Stimulated activated naive CD4-positive, alpha-beta T cell (primary cell): ENCODE measurements at places on chromosomes 11 and 22.

- no peak for DNase-seq
Measured at GRCh38 chr22:17746916-17747315, 27.4 kb downstream of the BID start.

- no peak for DNase-seq
Measured at GRCh38 chr22:19765477-19766239, 5.1 kb downstream of the TBX1 start.

DNA sequence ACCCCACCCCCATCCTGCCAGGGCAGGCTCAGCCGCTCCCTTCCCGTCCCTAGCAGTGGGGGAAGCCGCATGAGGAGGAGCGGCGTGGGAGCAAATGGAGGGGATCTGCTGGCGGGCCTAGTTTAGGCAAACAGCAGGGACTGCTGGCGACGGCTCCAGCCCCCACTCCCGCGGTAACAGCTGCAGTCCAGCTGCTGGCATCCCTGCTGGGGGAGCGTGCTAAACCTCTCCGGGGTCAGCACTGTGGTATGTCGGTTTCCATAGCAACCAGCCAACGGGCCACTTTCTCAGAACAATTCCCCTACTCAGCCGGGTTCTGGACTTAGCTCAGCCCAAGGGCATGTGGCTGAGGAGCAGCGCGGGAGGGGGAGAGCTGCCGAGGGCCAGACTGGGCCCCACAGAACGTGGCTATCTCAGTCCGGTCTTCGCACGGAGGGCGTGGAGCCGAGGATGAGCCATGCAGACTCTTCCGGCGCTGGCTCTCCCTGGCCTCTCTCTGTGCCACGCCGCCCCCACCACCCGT is 98.8 kb downstream of the PKNOX2 start:
- no peak for DNase-seq

DNA sequence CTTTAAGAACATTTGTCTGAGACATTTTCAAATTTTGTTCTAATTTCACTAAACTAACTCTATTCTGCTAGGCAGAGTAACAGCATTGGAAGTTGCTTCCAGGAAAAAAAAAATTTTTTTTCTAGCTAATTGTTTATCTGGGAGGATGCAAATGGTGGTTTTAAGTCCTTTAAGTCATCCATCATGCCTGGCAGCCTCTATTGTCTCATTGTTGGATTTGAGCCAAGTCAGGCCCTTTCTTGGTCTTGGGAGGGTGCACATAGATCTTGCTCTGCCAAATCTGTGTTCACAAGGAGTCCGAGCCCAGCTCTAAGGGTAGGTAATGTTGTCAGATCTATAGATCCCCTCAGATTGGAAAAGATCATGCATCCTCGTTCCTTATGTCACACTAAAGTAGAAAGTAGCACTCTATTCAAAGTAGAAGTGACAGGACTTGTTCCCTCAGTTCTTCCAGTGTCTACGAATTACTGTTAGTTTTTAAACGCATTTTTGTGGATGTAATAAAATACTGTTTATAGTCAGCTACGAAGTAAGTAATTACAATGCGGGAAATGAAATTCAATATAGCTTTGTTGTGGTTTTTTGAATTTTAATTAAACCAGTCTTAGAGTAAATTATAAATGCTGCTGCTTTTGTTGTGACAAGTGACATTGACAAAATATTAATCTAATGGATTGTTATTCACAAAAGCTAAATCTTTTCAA is 166.0 kb upstream of the RASSF10 start:
- no peak for DNase-seq

DNA sequence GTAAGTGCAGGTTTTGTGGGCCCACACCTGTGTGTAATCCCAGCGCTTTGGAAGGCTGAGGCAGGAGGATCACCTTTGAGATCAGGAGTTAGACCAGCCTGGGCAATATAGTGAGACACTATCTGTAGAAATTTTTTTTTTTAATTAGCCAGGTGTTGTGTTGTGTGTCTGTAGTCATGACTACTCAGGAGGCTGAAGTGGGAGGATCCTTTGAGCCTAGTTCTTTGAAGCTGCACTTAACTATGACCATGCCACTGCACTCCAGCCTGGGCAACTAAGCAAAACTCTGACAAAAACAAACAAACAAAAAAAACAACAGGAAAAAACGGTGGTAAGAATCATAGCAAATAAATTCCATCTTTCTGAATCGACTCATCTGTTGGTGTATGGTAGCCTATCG is 268.6 kb upstream of the PDGFD start:
- no peak for DNase-seq

DNA sequence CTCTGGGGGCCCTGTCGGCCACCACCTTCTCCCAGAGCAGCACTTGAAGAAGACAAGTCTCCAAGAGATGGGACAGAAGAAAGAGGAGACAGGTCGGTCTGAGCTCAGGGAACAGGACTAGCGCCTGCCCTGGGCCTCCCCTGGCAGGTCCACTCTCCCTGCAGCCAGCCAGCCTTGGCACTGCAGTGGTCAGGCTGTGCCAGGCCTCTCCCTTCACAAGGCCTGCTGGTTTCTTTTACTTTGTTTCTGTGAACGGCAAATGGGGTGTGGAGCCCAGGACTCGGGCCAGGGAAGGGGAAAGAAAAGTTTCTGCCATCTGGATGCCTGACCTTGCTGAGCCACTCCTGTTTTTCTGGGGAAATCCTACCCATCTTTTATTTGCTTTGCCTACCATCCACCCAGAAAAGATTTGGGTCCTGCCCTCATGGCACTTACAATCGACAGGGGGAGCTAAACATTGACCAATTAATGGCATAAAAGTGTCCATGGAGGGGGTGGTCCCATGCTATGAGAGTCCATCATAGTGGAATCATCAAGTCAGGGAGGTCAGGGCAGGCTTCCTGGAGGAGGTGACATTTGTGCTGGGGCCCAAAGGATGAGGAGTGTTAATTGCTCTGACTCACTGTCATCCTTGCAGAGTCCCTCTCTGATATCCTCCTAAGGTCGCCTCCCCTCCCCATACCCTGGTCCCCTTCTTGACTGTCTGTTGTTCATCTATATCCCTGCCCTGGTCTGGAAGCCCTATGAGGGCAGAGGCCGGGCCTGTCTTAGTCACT is 65.2 kb downstream of the NFAM1 start:
- DNase-seq = no peak

- no peak for DNase-seq
Measured at GRCh38 chr11:4903484-4903883, at the start of gene OR51A7. OR51A7 (plus strand) TSS chr11:4903783; CDS start chr11:4907370, 3,587 bp downstream.

- DNase-seq = no peak
Measured at GRCh38 chr11:45603946-45604682, 61.3 kb downstream of the CHST1 start.

GRCh38 chr11:23797624-23798419 is 699.0 kb upstream of the LUZP2 start:
- no peak for DNase-seq
